ENCODE measurements at places on chromosomes 2 and 18.
A peak's percentile ranks its signal among the peaks of the same experiment; 100 is the strongest.

- no peak for DNase-seq
Observed at GRCh38 chr2:133405252-133405651, 163.0 kb downstream of the NCKAP5 start.

DNA sequence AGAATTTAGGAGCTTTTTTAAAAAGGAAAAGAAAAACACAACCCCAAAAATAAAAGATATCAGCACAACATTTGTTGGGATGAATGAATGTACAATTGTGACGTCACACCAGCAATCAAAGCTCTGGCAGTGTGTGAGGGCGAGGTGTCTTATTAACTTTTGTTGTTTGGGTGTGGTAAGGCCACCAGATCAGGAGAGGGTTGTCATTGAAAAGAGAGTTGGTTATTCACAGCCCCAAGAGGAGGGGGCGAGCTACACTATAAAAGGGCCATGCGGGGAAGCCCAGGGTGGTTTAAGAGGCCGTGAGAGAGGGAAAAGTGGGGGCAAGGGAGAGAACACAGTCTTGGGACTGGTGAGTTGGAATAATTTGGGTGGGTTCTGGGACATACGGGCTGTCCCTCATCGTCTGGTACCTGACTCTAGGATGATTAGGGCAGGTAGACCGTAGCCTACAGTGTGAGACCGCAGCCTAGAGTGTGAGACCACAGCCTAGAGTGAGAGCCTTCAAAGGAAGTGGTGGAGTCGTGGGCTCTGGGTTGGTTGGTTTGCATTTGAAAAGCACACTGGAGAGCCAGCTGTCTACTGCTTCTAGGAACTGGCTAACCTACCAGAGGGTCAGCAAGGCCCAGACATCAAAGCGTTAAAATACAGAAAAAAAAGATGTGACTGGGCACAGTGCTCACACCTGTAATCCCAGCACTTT is 128.4 kb downstream of the INO80D start:
- DNase-seq, result no peak

DNA sequence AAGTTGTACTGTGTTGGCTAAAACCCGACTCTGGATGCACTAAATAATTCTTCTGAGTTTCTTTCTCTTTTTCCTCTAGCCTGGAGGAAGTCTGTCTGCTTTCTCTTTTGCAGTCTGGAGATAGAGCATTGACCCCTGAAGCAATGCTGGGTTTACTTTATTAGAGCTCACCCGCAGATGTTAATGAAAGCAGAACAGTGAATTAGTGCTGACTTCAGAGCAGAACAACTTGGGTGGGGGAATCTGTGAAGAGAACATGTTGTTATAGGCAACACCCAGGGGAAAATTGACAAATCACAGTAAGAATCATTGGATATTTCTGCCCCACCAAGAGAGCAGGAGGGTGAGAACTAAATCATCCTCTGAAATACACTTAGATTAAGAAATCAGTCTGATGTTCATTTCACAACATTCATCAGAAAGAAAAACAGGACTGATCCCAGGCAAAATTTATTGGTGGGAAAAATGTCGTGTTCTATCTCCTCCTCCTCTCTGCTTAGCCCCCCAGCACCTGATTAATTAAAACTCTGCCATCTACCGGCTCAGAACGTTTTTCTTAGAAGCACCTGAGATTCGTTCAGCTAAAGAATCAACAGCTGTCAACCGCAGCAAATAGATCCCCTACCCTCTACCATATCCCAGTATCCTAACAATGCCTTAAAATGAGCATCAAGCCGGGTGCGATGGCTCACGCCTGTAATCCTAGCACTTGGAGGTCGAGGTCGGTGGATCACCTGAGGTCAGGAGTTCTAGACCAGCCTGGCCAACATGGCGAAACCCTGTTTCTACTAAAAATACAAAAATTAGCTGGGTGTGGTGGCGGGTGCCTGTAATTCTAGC is 165.1 kb downstream of the FMNL2 start:
- DNase-seq, result peak; percentile 36

GRCh38 chr18:62073461-62074281 is 113.2 kb downstream of the PIGN start:
- no peak for DNase-seq

DNA sequence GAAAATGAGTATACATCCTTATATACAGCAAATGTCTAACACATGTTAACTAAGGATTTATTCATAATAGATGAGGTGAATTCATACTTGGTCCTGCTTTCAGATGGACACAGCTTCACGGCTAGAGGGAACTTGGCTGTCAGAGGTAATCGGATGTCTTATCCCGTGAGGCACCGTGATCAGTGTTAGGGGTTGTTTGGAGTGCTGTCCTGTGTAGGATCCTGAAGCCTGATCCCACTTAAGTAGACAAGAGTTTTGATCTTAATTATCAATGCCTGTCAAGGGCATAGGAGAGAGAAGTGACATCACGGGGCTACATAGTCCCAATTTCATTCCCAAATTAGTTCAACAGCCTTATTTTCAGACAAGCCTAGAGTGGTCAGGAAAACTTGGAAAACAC is 204.6 kb downstream of the RNF144A start:
- peak; percentile 80 for DNase-seq

DNA sequence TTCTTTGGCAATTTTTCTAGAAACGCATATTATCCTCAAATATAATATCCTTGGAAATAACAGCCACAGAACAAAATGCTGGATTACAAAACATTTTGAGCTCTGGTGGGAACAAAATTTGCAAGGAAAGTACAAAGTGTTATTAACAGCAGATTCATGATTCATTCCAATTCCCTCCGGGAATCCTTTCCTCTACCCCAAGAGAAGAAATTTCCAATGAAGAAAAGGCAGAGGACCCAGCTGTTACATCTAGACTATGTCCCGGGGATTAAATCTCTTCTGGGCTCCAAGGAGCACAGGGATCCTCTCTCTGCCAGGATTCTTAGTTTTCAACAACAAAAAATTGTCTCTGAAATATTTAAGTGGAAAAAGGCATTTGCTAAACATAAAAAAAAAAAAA is 51.6 kb upstream of the TMEFF2 start:
- no peak for DNase-seq

GRCh38 chr2:48600204-48600813 is 17.3 kb upstream of the GTF2A1L start:
- DNase-seq, result peak; percentile 60
